ENCODE measurements at places on chromosomes 11 and 22. TPM values are rescaled to one million over a fixed set of nuclear protein-coding genes. Genes with fewer than 3 reads are reported as not detected.

Gene SUSD2
- total RNA-seq = 8.6 TPM

Gene MLC1
- not detected for total RNA-seq

Gene TRIM48
- not detected for total RNA-seq

Gene ZNF215
- total RNA-seq = 10.4 TPM

Gene GSC2
- not detected for total RNA-seq

Gene HEPACAM
- total RNA-seq = under 0.01 TPM

Gene BTBD18
- not detected for total RNA-seq

Gene MMP8
- 0.11 TPM for total RNA-seq

Gene TNNT3
- not detected for total RNA-seq

Gene DEFB131B
- not detected for total RNA-seq

All from uterine smooth muscle cell (primary cell).